ENCODE measurements at places on chromosomes 2 and 18.

GRCh38 chr2:75162259-75162658, 37.1 kb downstream of the TACR1 start:
- no peak for DNase-seq

DNA sequence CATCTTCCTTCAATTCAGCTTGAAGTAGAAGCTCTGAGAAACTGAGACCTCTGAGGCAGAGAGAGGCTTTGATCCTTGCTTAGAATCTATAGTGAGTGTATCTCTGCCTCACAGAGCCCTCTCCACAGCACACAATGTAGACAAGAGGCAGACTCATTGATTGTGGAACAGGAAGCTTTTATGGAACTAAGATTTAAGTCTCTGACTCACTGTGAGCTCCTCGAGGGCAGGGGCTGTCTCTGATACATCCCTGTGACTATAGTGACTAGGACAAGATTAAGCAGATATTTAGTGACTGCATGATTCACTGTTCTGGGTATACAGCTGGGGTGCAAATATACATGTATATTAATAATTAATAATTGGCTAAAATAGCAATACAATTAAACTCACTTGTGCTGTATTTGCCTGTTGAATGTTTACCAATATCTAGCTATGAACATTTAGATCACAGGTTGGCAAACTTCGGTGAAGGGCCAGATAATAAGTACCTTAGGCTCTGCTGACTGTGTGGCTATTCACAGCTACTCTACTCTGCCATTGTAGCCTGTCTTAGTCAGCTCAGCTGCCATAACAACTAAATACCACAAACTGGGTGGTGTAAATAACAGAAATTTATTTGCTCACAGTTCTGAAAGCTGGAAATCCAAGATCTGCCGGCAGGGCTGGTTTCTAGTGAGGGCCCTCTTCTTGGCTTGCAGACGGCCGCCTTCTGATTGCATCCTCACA, 54.4 kb downstream of the ARHGEF4 start:
- no peak for DNase-seq

- no peak for DNase-seq
Observed at GRCh38 chr2:240121190-240121589, 14.9 kb downstream of the COPS9 start.

DNA sequence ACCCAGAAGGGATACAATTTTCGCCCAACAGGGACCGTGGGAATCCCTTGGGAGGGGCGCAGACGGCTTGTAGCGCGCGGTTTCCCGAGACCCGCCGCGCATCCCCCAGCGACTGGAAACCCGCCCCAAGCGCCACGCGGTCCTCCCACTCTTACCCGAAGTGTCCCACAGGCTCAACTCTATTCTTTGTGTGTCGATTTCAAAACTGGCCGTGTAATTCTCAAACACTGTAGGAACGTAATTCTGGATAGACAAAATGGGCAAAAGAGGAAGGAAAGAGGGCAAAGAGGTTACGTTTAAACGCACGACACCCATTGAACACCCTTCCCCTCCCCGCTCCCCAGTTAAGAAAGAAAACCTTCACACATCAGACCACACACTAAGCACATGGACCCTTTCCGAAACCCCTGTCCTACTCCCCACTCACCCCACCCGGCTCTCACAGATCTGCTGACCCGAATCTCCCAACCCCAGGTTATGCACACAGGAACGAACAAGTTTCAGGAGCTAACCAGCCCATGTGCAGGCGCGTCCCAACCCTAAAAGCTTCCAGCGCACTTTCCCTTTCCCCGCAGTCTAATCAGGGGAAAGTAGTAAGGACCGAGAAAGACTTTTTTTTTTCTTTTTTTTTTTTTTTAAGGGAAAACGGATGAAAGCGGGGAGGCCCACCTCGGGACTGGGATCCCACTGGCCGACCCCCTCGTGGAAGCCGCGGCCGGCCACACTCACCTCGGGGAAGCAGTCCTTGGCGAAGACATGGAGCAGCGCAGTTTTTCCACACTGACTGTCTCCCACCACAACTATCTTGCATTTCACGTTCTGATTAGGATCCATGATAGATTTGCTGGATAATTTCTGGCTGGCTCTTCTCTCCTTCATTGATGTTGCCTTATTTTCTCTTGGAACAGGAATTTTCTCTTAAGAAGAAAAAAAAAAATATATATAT, 655 bp downstream of the RND3 start:
- DNase-seq = no peak

DNA sequence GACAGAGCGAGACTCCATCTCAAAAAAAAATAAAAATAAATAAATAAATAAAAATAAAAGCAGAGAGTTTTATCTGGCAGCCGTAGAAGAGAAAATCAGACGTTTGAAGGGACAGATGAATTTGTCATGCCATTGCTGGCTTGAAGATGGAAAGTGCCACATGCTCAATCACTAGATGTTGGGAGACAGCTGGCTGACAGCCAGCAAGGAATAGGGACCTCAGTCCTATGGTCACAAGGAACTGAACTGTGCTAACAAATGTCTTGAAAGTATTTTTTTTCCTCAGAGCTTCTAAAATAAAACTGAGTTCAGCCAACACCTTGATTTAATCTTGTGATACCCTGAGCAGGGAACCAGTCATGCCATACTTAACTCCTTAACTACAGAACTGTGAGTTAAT, 65.4 kb downstream of the DTNA start:
- DNase-seq = no peak

DNA sequence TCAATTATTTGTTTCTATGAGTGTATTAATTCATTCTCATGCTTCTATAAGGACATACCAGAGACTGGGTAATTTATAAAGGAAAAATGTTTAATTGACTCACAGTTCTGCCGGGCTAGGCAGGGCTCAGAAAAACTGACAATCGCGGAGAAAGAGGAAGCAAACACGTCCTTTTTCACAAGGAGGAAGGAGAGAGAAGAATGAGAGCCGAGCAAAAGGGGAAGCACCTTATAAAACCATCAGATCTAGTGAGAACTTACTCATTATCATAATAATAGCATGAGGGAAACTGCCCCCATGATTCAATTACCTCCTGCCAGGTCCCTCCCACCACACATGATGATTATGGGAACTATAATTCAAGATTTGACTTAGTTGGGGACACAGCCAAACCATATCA, 294.0 kb downstream of the DSC3 start:
- DNase-seq = no peak

DNA sequence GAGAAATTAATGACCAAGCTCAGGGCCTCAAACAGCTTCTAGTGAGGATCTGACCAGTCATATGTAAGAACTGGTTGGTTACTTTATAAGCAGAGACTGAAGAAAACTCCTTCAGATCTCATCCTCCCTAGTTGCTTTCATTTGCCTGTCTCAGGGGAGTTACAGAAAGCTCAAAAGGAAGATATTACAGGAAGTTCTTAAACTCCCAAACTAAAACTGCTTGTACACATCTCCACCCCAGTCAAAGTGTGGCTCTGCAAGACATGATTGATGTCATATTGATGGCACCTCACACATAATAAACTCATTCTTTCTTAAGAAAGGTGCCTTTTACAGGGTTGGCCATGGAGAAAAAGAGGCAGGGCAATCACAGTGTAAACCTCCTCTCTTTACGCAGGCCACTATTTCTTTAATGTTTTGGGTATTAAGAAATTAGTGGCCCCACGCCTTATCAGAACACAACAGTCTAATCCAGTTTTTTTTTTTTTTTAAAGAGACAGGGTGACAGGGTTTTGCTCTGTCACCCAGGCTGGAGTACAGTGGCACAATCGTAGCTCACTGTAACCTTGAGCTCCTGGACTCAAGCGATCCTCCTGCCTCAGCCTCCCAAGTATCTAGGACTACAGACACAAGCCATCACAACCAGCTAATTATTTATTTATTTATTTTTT, 62.6 kb upstream of the STK17B start:
- DNase-seq = no peak

- no peak for DNase-seq
Observed at GRCh38 chr2:118902266-118903028, 39.5 kb upstream of the MARCO start.
